ENCODE measurements at places on chromosomes 5 and 9.

- DNase-seq, result no peak
Observed at GRCh38 chr5:119393746-119394145, 37.9 kb downstream of the TNFAIP8 start.

GRCh38 chr9:132383462-132383883 lies 23.2 kb downstream of the TTF1 start:
- DNase-seq, result no peak

GRCh38 chr5:38367966-38368365 lies 109.6 kb downstream of the EGFLAM start:
- no peak for DNase-seq

DNA sequence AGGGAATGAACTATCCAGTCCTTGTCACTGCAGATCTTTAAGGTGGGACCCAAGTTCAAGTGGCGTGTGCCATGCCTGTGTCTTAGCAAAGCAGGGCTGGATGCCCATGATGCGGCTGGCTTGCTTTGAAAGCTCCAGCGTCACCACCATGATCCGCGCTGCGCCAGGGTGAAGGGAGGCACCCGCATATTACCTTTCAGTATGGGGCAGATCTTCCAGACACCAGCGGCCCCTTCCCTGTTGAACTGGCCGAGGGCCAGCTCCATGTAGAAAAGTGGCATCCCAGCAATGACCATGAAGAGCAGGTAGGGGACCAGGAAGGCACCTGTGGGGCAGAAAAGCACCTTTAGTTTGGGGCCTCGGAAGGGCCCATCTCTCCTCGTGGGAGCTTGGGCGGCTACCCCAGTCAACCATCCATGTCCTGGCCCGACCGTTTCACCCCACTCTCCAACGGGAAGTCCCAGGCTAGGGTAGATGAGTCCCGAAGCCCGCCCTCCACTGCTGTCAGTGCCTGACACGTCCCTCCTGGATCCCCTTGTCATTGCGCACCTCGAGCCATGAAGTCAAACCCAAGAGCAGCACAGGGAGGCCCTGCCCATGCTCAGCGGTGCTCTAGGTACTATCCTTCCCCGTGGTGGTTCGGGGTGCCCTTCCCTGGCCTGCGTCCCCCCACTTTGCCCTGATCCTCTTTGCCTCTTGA lies 3.9 kb downstream of the SLC6A3 start:
- DNase-seq, result no peak

GRCh38 chr5:157076558-157076957 lies 17.6 kb upstream of the HAVCR1 start:
- DNase-seq, result no peak

GRCh38 chr9:124217836-124218437 lies 39.8 kb upstream of the NEK6 start:
- DNase-seq, result no peak

DNA sequence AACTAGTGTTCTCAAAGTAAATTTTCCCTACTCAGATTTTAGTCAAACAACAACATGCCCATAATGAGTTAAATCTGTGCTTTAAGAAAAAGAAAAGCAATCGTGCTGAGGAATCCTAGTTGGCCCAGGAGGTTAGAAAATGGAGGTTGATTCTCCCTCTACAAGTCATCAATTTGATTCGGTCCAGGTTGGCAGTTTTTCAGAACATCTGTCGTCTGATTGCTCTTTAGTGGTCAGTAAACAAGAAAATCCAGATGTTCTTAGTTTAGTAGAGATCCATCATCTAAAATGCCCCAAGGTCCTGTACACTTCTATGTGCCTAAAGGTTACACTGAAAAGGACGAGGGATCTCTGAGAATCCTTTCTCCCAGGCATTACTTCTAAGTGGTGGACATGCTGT lies 659.2 kb downstream of the MTRR start:
- DNase-seq, result no peak

- DNase-seq, result no peak
Observed at GRCh38 chr5:56858777-56859442, 43.6 kb downstream of the MAP3K1 start.

- no peak for DNase-seq
Observed at GRCh38 chr5:19488786-19489185, 499.2 kb downstream of the CDH18 start.

- DNase-seq, result no peak
Observed at GRCh38 chr5:142063376-142063775, 45.2 kb upstream of the NDFIP1 start.

GRCh38 chr5:164941132-164941531 lies 1435.7 kb downstream of the MAT2B start:
- no peak for DNase-seq

DNA sequence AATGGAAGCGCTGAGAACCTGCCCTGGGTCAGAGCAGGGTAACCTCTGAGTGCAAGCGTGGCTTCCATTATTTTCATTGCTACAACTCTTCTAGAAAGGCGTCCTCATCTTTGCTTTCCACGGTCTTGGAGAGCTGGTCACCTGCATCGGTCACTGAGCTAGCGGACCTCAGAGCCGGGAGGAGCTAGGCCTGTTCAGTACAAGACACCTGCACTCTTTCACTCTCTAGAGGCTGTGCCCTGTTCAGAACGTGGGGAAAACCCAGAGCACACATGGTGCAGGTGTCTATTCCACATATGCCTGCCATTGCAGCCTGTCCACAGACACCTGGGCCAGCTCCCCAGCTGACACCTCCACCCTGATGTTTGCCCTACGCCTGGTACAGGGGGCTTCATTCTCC lies 147.8 kb upstream of the IRX2 start:
- DNase-seq, result no peak

Data from activated T-helper 1 cell treated with anti-CD3 and anti-CD28 coated beads, Interleukin-2, amount 50 U/mL, for 16 hours (primary cell).